A549 treated with GW870086 at 1 μM for 4 hours (cell line): ENCODE measurements at places on chromosomes 13 and 19. TPM values are rescaled to one million over a fixed set of nuclear protein-coding genes. Genes with fewer than 3 reads are reported as not detected.

C19orf85 gene
- not detected in 5 replicates for total RNA-seq

TYROBP gene
- not detected in 5 replicates for total RNA-seq

TLE2 gene
- total RNA-seq, result 2.0 to 3.2 TPM (median 2.8 TPM) in 5 replicates

ZNF493 gene
- 0.05 to 0.55 TPM in 2 of 5 replicates, not detected in the others for total RNA-seq

NDUFA7 gene
- 87.3 to 101 TPM (median 88.1 TPM) in 5 replicates for total RNA-seq

KLK2 gene
- 0.14 to 0.17 TPM in 2 of 5 replicates, not detected in the others for total RNA-seq

PTPRH gene
- 2.7 to 5.3 TPM (median 5.1 TPM) in 5 replicates for total RNA-seq

CLEC11A gene
- 6.0 to 10.5 TPM (median 9.2 TPM) in 5 replicates for total RNA-seq

SIGLEC10 gene
- 0.08 TPM in 1 of 5 replicates, not detected in the others for total RNA-seq

ZNF8 gene
- total RNA-seq, result 0.93 to 1.3 TPM (median 0.97 TPM) in 5 replicates

PRODH2 gene
- 0.18 to 0.80 TPM (median 0.29 TPM) in 5 replicates for total RNA-seq

SIGLEC5 gene
- not detected in 5 replicates for total RNA-seq

LGALS4 gene
- total RNA-seq, result 0.35 to 1.8 TPM (median 0.45 TPM) in 5 replicates

PPP2R1A gene
- 183 to 309 TPM (median 305 TPM) in 5 replicates for total RNA-seq

BRCA2 gene
- total RNA-seq, result 3.3 to 6.7 TPM (median 4.7 TPM) in 5 replicates

ZNF681 gene
- not detected in 5 replicates for total RNA-seq

ONECUT3 gene
- total RNA-seq, result not detected in 5 replicates
